ENCODE measurements at places on chromosomes 1 and 21.

- no peak for DNase-seq
These were observed 78.8 kb downstream of the GPR161 start for GRCh38 chr1:168057921-168058320.

GRCh38 chr1:112296908-112297307 lies 99.1 kb upstream of the CTTNBP2NL start:
- DNase-seq = no peak

GRCh38 chr1:67801903-67802302 lies 31.4 kb downstream of the GNG12 start:
- DNase-seq = no peak

- DNase-seq = no peak
These were observed 17.3 kb upstream of the COA6 start for GRCh38 chr1:234355782-234356510.

DNA sequence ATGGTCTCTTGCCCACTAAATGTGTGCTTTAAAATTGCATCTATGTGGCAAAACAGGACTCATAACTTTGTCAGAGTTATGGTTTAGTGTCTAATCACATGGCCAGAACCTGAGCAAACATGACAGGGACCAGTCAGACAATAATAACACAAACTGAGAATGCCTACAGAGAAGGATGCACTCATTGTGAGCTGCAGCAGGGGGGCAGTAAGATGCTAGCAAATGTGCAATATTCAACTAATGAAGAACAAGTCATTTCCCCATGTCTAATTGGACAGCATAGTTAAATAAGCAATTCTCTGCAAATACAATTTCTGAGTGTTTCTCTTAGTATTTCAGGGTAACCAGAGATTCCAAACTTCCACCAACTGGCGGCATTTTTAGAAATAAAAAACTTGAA lies 30.8 kb downstream of the SPAG17 start:
- DNase-seq = no peak

GRCh38 chr1:154720328-154721297 lies 112.6 kb upstream of the ADAR start:
- DNase-seq = no peak

- DNase-seq = no peak
These were observed 68.4 kb downstream of the TNR start for GRCh38 chr1:175675017-175675416.

DNA sequence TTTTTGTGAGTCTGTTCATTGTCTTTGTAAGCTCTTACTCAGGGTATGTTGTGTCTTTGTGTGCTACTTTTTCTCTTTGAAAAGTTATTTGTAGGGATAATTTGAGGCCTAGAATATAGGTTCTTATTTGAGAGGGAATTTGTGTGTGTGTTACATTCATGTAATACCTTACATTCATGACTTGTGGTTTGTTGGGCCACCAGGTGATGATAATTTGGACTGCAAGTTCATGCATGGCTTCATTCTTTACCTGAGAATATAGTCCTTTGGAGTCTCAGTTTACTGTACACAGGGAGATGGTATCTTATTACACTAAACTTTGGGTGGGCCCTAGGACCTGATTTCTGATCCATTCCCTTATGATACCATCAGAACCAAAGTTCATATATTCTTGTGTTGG lies 51.8 kb upstream of the FASLG start:
- DNase-seq = no peak
